Cerebellar nuclear complex (tissue), 1 donor: ENCODE measurements at places on chromosomes 16 and 17.

GRCh38 chr16:81553814-81554675 is 109.4 kb downstream of the CMIP start:
- no peak for DNase-seq

GRCh38 chr17:48148854-48149786 is 41.6 kb downstream of the SNX11 start:
- DNase-seq: no peak

DNA sequence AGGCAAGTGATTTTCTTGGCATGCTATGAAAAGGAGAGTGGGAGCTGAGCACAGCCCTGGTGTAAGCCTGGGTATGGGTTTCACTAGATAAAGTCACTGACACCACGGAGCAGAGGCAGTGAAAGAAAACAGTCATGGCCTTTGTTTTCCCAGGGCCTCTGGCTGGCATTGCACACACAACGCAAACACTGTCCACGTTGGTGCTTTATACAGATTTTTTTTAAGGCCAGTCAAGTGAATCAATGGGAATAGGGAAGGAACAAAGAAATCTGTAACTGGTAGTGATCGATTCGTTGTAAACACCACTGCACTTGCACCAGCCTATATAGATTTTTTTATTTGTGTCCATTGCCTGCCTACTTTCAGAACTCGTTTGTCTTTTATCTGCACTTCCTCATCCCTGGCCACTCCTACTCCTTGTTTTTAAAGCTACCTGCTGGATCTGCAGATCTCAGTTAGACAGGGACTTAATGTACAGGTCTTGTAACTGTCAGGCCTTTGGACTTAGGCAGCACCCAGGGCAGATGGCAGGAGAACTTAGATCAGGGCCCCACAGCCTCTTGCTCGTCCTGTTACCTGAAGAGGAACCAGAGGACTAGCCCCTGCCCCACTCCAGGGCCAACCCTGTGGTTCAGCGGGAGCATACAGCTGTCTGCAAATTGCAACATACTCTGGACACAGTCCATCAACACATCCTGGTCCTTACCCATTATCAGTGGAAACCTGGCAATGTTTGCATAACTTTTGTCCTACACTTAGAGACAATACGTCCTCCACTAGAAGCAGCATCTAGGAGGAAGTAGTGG is 10.6 kb upstream of the TMIGD1 start:
- DNase-seq: no peak

DNA sequence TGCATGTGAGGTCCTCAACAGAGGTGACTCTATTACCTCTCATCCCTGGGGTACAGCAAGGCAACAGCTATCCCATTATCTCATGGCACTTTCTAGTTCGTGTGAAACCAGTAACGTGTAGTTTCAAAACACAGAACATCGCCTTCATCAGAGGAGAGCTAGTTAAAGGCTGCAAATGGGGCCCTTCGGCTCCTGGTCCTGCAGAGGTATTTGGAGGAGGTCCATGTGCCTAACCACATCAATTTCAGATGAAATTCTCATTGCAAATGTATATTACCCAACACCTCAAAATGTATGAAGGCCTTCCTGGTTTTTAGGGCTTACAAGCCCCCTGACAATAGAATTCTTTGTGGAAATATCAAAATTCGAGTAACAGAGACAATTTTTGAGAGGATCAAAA is 95.7 kb upstream of the PSMD7 start:
- DNase-seq: no peak

DNA sequence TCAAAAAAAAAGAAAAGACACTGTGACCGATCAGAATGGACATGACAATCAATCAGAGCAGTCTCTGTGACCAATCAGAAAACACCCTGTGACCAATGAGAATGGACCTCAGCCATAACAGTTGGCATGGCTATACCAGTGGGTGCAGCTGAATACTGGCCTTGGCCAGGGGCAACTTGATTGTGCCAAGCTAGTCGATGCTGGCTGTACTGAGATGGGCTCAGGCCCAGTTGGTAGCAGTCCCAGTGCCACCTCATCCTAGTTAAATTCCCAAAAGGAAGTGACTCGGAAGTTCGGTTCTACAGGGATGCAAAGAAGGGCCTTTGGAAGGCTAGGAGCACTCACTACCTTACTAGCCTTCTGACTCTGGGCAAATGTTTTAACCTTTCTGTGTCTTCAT is 37.2 kb upstream of the BCO1 start:
- DNase-seq: no peak

DNA sequence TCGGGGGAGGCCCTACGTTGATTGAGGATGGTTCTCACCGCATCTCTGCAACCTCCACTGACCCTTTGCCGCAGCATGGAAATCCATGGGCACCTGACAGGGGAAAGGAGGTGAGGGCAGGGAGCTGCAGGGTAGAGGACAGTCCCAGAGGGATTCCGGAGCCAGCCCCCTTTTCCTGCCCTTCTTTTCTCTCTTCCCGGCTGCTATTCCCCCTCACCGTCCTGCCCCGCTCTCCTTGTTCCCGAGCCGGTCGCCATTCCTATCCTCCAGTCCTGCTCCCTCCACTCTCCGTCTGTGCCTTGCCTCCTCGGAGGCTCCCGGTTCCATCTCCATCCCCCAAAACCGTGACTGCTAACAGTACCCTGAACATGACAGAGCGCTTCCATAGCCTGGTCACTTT is 4.8 kb downstream of the SPATA32 start:
- no peak for DNase-seq

DNA sequence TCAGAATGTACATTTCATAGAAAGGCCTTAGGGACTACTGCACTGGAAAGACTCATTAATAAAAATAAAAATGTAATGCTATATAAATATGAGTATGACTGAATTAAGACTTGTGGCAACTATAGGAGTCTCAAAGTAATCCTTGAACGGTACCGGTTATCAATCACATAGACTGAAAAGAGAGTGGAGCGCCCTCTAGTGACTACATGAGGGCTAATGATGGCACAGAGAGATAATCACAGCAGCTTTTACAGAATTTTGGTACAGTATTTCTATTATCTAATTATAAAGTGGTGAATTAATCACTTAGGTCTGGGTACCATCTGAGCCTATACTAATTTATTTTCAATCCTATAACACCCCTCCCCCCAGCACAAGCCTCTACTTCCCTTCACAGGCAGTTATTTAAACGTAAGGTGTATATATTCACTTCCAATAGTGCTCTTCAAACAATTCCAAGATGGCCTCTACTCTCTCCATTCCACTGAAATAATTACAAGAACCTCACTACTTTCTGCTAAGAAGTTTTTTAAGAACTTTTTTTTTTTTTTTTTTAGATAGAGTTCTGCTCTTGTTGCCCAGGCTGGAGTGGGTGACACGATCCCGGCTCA is 40.7 kb upstream of the ANKFY1 start:
- DNase-seq: no peak

- DNase-seq: no peak
Measured at GRCh38 chr17:6706499-6706898, 6.7 kb downstream of the SLC13A5 start.

- DNase-seq: no peak
Measured at GRCh38 chr17:11682646-11683045, 84.4 kb downstream of the DNAH9 start.

- no peak for DNase-seq
Measured at GRCh38 chr16:80824623-80825364, 20.4 kb upstream of the CDYL2 start.

DNA sequence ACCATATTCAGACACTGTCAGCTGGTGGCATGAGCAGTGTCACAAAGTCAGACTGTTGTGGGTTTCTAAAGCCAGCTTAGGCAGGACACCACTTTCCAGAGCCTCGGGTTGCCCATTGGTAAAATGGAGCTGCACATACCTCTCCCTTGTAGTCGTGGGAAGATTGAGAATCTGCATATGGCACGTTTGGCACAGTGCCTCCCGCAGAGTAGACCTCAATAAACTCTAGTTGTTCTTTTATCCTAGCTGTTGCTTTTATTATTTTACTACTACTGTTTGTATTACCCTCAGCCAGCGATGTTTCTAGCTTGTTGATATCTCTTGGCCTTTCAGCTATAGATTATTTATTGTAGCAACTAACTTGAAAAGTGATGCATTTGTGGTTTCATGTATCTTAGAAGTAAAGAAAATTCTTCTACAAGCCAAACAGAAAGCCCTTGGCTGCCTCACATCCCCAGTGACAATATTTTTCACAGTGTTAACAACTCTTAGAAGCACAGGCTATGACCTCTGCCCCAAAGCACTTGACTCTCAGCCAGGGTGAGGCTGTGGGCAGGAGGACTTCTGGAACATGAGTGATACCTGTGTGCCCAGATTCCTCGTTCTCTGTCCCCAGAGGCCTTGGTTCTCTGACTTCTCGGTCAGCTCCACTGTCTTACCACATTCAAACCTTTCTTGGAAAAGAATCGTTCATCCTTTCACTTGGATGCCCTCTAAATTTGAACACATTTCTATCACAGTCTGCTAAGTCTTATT is 351.6 kb downstream of the SNX29 start:
- DNase-seq: no peak

DNA sequence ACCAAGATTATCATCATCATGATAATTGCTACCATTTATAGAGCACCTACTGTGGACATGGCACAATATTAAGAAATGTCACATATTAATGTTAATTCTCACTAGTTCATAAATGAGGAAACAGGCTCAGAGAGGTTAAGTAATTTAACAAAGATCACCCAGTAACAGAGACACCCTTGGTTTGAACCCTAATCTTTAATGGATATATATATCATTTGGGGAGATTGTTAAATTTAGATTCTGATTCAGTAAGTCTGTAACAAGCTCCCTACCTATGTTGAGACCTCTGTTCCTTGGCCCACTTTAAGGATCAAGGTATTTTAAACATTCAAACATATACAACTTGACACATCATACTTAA is 804 bp upstream of the TMEM100 start:
- DNase-seq: no peak

- no peak for DNase-seq
Measured at GRCh38 chr16:56047307-56048234, 143.7 kb upstream of the GNAO1 start.

DNA sequence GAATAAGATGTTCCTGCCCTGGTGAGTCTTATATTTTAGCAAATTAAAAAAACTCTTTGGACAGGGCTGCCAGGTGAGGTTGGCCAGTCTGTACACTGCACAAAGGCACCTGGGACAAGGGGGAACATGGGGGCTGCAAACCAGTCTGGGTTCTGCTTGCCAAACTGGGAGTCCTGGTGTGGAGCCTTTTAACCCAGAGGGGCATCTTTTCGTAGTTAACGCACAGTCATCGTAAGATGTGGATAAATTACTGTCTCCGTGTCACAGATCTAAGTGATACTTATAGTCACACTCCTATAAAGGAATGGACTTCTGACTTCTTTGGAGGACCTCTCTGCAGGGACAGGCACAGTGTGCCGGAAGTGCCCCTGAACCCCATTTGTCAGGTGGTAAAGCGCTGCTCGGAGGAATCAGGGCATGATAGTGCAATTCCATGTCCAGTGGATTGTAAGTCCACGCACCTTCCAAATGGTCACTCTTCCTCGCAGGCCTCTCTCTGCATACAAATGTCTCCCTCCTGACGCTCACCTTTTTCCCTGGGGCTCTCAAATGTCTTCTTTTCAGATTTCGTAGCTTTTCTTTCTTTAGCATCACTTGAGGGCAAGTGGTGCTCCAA is 14.7 kb downstream of the DEXI start:
- DNase-seq: no peak
